Progenitor cell of endocrine pancreas (in vitro differentiated cells): ENCODE measurements at places on chromosomes 1 and 21. TPM values are rescaled to one million over a fixed set of nuclear protein-coding genes. Genes with fewer than 3 reads are reported as not detected.

DNA sequence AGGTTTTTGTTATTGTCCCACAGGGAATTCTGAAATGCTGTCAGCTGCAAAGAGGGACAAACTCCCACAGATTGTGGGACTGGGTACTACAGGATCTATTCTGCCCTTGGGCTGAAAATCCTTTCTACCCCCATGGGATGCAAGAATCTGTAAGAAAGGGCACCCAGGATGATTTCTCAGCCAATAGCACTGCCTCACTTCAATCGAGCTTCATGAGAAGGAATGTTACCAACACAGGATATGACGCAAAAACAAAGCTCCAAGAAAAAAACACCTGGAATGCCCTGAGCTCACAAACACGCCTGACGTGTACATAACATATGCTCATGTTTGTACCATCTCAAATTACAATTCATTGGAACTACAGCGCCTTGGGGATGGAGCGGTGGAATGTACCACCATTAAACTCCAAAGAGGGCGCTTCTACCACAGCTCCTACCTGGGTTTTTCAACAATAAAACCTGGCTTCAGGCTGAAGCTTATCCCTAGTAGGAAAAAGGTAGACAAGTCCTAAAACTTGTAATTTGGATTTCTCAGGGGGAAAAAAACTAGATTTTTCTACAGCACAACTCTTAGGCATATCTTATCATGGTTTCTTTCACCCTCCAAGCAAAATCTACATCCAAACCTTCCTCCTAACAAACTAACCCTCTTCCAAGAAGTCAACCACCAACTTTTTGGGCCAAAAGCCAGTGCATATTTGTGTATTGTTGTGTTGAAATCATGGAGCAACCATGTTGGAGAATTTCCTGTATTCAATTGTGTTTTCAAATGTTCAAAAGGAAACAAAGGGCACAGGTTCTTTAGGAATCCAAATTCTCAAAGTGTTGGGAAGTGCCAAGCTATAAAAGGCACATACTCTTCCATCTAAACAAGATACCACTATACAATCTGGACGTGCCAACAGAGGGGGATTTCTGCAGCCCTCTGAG is 78.9 kb downstream of the TGFBR3 start:
- no peak for DNase-seq

- DNase-seq = no peak
Measured at GRCh38 chr21:41966041-41966833, 12.4 kb upstream of the C2CD2 start.

DNA sequence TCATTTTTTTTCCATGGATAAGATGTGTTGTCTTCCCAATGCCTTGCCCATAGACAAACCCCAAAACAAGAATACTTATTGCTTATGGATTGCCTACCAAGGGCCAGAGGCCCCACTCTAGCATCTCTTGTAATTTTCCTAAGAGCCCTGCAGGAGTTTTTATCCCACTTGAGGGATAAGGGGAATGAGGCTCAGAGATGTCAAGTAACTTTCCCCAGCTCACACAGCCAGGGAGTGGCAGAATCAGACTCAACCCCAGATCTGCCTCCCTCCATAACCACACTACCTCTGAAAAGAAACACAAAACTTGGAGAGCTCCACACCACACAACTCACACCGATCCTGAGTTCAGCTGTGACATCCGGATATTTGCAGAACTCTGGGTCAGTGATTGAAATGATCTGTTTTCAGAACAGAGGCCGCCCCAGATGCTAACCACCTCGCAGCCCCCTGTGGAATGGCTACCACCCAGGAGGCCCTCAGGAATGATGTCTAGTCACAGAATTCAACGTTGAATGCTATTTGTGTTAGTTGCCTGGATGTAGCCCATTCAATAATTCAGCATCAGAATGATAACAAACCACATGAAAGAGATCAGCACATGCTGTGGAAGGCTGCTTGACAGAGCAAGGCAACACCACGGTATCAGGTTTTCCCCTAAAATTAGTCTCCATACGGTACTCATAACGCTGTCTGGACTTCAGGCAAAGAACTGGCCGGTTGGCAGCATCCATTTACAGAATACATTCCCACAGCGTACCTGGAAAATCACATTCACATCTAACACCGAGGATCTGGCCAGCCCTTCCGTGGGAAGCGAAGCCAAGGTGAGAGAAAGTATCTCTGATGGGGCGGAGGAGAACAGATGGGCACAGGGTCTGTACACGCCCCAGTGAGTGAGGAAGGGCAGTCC is 231.9 kb downstream of the TOMM20 start:
- DNase-seq = no peak

- no peak for DNase-seq
Measured at GRCh38 chr1:48089356-48089891, 92.2 kb upstream of the TRABD2B start.

DNA sequence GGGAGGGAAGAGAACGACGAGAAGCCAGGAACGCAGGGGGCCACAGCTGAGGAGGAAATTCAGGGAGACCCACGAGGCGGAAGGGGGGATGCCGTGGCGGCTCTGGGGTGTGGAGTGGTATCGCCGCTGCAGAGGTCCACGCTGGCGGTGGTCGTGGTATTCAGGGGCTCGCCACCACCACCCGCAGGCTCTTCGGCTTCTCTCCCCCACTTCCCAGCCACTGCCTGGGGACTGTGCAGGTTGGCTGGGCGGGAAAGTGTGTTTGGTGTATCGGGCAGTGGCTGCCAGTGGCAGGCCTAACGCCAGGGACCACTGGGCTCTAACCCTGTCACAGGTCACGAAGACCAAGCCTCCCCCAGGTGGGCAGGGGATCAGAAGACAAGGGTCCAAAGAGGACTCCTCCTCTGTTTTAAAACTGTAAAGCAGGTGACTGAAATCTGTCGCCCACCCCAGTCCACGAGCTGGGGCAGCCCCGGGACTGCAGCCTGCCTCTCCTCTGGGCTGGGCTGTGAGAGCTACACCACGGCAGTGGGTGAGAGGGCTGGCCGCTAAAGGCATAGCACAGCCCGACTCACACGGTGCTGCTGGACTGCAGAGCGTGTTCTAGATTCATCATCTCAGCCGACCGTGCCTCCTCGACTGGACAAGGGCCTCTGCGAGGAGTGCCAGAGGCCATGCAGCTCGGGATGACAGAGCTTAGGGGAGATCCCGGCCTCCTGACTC is 30.9 kb downstream of the SLC66A1 start:
- DNase-seq = no peak

The SPOCD1 gene
- total RNA-seq = 0.36 and 0.91 TPM in 2 replicates

DNA sequence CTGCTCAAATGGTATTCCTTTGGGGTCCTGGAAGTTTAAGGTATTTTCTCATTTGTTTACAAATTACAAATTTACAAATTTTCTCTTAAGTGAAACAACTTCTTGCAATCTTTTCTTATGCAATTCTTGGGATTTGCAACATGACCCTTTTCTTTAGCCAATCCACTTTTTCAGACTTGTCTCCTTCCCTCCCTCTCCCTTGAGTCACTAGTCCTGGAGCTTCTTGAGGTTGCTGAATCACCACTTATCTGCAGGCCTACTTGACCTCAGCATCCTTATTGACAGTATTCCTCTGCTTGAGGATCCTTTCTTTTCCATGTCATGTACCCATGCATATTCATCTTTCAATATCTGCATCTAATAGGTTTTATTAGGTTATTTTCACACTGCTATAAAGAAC is 302.8 kb upstream of the ADAMTS5 start:
- DNase-seq = no peak

The LELP1 gene
- not detected in 2 replicates for total RNA-seq

DNA sequence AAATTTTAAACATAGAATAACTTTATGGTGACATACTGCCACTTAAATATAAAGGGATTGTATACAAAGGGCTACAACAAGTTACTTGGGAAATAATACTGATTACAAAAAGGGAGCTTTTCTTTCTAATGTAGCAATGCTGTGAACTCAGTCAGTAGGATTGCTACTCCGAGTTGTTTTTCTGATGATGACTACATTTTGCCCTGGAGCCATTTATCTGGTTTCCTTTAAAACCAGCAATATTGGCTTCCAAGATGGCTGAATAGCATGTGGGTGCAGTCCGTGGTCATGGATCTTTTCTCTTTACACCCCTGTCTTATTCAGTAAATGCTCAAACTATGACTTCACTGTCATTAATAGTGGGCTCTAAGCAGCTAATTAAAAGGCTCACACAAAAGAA is 92.6 kb upstream of the NEK7 start:
- DNase-seq = no peak

DNA sequence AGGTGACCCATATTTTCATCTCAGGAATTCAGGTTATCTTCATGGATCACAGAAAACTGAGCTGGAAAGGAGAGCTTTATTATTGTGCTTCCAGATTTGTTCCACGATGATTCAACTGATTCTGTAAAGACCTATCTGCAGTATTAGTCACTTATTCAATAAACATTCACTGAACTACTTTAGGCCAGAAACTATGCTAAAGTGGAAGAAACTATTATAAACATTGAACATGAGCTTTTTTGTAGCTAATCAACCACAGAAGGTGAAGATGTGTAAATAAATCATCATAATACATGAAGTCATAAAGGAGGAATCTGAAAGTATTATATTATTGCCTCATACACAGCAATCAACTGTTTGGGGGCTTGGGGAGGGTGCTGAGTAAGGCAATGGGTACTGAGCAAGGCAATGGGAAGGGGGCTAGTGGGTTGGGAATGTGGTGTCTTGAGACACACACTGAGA is 30.6 kb upstream of the EXO1 start:
- no peak for DNase-seq

DNA sequence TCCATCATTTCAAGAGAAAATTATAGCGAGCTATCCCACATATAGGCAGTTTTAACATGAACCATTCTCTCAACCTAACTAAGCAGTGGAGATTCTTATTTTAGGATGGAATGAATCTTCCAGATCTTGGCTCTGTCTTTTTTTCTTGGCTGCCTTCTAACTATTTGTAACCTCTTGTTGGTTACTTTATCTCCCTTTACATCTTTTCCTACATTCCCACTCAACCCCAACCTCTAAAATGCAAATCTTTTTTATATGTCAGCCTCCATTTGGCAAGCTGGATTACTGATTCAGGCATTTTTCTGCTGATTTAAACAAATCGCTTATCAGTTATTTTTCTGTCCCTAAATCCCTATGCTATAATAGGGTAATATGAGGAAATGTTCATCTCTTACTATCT is 46.9 kb upstream of the LHX8 start:
- no peak for DNase-seq

The LYST gene
- 11.4 and 11.7 TPM in 2 replicates for total RNA-seq

DNA sequence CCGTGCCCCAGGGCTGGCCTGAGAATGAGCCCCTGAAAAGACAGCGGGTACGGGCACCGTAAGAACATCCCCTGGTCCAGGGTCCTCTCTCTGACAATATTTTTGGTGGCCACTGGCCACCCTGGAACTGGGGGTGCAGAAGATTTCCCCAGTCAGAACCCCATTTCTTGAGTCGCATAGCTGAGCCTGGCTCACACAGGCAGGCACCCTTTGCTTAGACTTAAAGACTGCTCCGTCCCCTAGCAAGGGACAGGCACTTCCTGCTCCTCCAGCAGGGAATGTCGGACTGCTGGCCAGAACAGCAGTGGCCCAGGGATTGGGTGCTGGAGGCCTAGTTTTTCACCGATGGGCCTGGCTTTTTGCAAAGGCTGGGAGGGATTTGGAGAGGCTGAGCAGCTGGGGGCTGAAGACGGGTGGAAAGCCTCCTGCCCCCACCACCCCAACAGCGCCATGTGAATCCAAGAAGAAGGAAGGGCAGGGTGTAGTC is 4.3 kb downstream of the OLIG2 start:
- DNase-seq = no peak

The IL22RA1 gene
- 0.13 and 0.26 TPM in 2 replicates for total RNA-seq

DNA sequence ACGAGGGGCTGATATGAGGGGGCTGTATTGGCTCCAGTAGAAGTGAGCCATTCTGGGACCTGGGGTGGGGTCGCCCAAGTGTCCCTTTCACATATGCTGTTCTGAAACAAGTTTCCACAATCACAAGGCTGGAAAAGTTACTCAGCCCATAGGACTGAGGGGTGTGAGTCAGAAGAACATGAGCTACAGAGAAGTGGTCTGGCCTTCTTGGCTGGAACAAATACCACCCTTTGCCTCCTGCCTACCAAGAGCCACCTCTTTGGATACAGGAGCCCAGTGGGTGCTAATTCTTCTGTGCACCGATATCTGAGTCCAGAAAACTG is 42.4 kb downstream of the MEF2D start:
- no peak for DNase-seq

The CA6 gene
- total RNA-seq = not detected in 2 replicates

- no peak for DNase-seq
Measured at GRCh38 chr1:77282187-77282865, 507 bp downstream of the AK5 start.

DNA sequence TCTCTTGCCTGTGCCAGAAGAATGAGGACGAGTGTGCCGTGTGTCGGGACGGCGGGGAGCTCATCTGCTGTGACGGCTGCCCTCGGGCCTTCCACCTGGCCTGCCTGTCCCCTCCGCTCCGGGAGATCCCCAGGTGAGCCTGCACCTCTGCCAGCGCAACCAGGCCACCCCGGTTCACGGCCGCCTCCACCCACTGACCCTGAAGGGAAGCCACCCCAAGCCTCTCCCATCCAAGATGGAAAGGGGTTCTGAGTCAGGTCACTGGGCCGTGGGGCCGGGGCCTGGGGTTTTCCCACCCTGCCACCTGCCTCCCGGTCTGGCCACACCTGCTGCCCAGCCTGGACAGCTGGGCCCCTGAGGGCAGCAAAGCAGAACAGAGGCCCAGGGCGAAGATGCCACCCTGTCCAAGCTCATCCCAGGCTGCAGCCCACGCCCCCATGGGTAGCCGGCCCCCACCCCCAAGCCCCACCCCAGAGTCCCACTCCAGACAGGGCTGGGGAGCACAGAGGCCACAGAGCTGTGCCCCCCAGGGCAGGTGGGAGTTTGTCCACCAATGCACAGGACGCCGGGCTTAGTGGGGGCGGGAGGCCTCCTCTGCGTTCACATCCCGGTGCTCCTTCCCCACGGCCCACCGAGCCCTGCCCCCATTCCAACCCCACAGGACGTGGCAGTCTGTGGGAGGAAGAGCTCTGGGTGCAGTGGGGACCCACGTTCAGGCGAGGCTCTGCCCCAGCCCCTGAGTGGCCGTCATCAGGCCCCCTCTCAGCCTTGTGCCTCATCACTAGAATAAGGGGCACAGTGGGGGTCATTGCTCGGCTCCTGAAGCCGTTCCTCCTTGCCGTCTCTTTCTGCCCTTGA is 5.6 kb downstream of the AIRE start:
- DNase-seq = no peak

GRCh38 chr1:41683681-41684500 is 199.4 kb upstream of the EDN2 start:
- DNase-seq = no peak
